ENCODE measurements at places on chromosomes 16 and 17.

- DNase-seq, result no peak
Measured at GRCh38 chr17:28386391-28386790, 14.9 kb downstream of the SARM1 start.

DNA sequence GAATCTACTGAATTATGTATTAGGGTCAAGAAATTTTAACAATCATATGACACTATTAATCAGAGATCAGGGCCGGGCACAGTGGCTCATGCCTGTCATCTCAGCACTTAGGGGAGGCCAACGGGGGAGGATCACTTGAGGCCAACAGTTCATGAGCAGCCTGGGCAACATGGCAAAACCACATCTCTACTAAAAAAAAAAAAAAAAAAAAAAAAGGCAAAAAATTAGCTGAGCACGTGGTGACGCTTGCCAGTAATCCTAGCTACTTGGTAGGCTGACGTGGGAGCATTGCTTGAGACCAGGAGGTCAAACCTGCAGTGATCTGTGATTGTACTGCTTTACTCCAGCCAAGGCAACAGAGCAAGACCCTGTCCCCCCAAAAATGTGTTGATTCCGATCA, 52.5 kb upstream of the CLEC3A start:
- no peak for DNase-seq

GRCh38 chr17:50060951-50061712, 5.2 kb downstream of the ITGA3 start:
- no peak for DNase-seq

- no peak for DNase-seq
Measured at GRCh38 chr16:29726845-29727377, 18.9 kb downstream of the C16orf54 start.

DNA sequence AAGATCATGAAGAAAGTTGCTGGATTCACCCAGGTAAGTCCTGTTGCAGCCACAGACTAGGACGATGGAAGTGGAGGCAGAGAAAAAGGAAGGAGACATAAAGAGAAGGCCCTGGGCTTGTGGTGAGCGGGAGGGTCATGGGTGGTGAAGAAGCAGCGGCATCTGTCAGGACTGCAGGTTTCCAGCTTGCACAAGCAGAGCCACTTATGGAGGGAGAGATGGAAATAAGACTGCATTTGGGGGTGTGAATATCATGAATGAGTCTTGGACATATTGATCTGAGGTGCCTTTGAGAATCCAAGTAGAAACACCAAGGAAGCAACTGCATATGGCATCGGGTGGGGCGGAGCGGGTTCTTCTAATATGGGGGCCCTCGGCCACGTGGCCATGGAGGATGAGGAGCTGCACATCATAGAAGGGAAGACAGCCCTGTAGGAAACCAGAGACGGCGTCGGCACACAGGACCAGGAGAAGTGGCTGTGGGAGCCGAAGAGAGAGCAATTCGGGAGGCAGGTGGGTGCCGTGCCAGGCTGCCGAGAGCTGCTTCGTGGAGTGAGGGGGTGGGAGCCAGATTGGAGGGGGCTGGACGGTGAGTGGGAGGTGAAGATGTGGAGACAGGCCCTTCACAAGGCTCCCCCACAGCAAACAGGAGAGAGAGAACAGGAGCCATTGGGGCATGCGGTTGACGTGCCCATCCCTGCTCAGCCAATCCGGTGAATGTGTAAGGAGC, 243.5 kb downstream of the GSG1L start:
- DNase-seq, result no peak

DNA sequence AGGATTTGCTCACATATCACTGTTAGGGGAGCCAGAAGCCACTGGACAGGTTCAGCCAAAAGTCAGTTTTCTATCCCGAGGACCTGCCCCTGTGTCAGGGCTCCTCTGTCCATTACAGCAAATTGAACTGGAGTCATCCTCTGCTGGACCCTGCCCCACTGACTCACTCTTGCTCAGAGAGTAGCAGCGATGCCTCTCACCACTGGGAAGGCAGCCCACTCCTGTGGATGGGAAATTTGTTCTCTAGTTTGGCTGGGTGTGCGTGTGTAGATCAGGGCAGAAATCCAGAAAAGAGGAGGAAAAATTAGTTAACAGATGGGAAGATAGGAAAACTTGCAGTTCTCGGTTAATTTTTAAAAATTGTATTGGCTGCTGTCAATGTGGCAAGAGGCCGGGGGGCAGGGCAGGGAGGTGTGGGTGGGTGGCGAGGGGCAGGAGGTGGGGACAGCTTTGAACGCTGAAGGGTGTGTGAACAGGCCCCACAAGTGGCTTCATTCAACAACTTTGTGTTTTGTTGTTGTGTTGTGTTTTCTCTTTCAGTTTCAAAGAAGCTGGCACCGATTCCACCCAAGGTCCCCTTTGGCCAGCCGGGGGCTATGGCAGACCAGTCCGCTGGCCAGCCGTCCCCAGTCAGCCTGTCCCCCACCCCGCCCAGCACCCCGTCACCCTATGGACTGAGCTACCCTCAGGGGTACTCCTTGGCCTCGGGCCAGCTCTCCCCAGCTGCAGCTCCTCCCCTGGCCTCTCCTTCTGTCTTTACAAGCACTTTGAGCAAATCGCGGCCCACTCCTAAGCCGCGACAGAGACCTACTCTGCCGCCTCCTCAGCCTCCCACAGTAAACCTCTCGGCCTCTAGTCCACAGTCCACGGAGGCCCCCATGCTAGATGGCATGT, 33.6 kb downstream of the ELAC2 start:
- DNase-seq, result no peak

- DNase-seq, result no peak
Measured at GRCh38 chr17:55931446-55931845, 180.6 kb downstream of the PCTP start.

DNA sequence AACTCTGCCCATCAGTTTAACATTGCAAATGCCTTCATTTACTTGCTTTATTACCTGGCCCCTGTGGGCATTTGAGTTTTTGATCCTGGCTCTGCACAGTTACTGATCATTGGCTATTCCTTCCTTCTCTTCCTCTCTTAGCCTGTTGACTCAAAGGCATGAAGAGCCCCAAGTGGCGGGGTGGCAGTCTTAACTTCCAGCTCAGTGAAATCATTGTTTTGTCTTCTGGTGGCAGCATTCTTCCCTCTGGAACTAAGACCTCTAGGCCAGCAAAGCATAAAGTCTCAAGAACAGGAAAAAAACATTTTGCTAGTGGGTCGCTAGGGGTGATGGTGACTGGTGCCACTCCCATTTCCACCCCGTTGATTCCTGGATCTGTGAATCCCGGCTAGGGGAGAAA, 52.3 kb upstream of the MRTFB start:
- DNase-seq, result no peak

GRCh38 chr17:74635418-74635817, 11.9 kb upstream of the CD300E start:
- DNase-seq, result no peak

DNA sequence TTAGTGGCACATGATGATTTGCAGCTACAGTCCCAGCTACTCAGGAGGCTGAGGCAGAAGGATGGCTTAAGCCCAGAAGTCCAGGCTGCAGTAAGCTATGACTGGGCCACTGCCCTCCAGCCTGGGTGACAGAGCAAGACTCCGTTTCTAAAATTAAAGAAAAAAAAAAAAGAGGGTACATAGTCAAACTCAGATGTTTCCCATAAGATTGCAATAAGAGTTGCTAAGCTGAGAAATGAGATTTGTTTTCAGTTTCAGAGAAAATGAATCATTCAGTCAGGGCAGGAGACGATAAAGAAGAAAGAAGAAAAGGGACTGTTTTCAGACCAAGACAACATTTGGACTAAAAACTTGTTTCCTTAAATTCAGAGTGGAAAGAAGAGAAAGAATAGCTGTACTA, 30.2 kb upstream of the PHLPP2 start:
- no peak for DNase-seq

GRCh38 chr17:65457635-65458257, 103.7 kb downstream of the AXIN2 start:
- no peak for DNase-seq

DNA sequence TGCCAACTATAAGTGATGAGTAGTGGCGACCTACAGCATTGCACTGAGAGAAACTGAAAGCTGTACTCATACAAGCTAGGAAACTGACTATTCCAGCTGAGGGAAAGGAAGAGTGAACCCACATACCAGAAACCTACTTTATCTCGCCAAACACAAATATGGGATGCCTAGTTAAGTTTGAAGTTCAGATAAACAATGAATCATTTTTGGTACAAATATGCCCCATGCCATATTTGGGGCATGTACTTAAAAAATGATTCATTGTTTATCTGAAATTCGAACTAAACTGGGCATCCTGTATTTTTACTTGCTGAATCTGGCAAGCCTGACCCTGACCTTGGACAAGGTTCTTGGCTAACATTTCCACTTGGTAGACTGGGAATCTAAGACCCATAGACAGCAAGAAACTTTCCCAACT, 527.8 kb upstream of the PSMD7 start:
- DNase-seq, result no peak

DNA sequence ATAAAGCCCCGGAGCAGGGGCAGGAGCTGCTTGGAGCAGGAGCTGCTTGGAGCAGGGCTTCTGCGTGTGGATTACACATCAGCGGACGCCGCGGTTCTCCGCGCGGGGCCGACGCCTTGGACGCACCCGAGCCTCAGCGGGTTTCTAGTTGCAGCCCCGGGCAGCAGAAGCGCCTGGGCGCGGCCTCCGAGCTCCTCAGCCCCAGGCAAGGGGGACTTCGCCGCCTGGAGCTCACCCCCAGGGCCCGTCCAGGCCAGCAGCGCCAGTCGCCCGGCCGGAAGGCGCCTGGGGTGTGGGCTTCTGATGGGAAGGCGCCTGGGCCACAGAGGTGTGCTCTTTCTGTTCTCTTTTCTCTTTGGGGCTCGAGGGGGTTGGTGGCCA, 6.3 kb downstream of the FOXF1 start:
- no peak for DNase-seq

- DNase-seq, result no peak
Measured at GRCh38 chr16:31185339-31185738, 5.4 kb downstream of the FUS start.

GRCh38 chr16:66620429-66620795, 15.9 kb downstream of the CMTM3 start:
- DNase-seq, result no peak

GRCh38 chr16:77833921-77834634, 45.7 kb downstream of the VAT1L start:
- no peak for DNase-seq

DNA sequence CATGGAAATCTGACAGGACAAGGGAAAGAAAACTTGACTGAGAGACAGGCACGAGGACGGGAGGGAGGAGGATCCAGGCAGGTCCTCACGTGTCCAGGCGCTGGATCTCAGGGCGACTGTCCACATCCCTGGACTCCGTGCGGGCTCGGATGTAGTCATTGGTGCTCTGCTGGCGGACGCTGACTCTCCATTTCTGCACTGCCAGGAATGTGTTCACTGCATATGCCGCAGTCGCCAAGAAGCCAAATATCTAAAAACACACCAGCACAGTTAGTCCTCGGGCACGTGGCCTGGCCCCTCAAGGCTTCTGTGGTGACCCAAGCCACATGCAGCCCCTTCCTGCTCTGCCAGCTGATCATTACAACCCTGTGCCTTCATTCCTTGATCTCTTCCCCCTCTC, 17.5 kb downstream of the CMTM3 start:
- no peak for DNase-seq

- no peak for DNase-seq
Measured at GRCh38 chr17:14756479-14756878, 455.6 kb downstream of the HS3ST3B1 start.

- no peak for DNase-seq
Measured at GRCh38 chr17:15381707-15382106, 40.3 kb upstream of the TEKT3 start.

DNA sequence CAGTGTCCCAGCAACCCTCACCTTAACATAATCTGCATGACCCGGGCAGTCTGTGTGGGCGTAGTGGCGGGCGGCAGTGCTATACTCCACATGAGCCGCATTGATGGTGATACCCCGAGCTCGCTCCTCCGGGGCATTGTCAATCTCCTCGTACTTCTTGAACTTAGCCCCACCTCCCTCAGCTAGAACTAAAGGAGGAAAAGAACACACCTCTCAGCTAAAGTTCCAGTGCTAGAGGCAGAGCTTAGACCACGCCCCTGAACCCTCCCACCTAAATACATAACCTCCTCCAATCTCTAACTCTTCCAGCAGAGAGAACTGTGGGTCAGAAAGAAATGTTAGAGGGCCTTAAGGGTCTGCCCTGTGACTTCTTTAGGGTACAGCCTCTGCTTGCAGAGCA, 855 bp downstream of the TUFM start:
- no peak for DNase-seq

- DNase-seq, result no peak
Measured at GRCh38 chr17:13874817-13875216, 194.5 kb upstream of the COX10 start.

DNA sequence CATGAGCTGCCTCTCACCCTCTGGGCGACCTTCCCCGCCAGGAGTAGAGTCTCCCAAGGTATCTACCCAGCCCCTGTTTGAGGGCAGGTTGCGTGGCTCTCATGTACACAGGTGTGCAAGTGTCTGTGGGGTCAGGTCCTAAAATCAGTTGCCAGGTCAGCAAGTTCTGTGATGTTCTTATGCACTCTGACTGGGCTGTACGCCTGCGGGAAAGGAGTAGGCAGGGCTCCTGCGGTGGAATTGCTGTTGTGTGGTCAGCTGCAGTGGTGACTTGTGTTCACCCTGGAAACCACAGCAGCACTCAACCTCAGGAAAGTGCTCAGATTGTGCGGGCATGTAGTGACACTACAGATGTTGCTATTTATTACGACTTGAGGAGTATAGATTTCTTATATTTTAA, 19.4 kb downstream of the NARF start:
- DNase-seq, result no peak

- DNase-seq, result no peak
Measured at GRCh38 chr16:68074850-68075555, 10.2 kb upstream of the NFATC3 start.

DNA sequence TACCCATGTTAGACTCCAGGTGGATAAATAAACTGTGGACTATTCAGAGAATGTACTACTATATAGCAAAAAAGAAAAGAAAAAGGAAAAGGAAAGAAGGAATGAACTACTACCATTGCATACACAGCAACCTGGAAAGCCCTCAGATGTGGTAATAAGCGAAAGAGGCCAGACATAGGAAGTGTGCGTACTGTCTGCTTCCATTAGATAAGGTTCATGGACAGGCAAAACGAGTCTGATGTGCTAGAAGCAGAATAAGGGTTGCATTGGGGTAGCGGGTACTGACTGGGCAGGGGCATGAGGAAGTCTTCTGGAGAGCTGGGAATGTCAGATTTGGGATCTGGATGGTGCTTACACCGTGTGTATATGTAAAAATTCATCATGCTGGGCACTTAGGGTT, 21.8 kb downstream of the CLEC16A start:
- DNase-seq, result no peak

DNA sequence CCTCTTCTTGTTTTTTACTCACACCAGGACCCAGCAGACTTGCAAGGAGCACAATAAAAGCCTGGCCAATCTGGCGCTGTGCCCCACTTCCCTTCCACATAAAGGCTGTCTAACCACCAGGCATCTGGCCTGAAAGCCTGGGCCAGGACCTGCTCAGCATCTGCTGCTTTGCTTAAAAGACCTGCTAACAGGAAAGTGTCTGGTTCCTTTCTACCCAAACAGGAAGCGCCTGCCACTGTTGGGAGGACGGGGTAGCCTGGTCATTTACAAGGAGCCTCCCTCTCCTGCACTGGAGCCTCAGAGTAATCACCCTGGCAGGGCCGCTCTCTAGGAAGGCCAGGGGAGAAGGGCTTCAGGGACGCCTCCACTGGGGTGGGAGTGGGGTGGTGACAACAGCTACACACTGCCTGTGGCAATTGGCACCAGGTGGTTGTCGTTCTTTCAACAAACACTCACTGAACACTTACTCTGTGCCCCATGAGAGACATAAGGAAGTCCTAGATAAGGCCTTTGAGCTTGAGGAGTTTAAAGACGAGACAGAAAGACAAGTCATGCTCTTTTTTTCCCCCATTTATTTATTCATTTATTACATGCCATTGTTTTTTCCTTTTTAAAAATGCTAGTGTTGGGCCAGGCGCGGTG, 6.3 kb upstream of the MMP28 start:
- no peak for DNase-seq

All from cortex of kidney (tissue), 1 donor.